ENCODE measurements at places on chromosomes 3 and 15.

DNA sequence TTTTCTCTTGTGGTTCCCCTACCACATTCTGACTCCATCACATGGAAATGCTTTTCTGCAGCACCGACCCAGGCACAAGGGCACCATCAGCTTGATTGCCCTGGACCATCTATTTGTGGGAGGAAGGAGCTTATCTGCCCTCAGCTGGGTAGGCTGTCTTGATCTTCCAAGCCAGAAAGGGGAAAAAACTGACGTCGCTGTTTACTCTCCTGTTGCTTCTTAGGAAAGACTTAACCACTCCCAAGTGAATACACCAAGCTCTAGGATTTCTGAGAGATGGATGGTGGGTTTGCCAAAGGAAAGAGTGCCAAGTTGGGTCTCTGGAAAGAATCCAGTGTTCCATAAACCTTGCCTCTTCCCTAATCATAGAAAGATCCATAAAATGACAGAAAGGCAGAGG is 4.0 kb downstream of the TNFAIP8L3 start:
- DNase-seq, result no peak

- DNase-seq, result no peak
Observed at GRCh38 chr3:193030276-193030675, 112.6 kb upstream of the MB21D2 start.

- DNase-seq, result no peak
Observed at GRCh38 chr3:42688016-42688415, 2.7 kb downstream of the KLHL40 start.

- DNase-seq, result no peak
Observed at GRCh38 chr3:29354894-29355293, 74.0 kb downstream of the RBMS3 start.

- no peak for DNase-seq
Observed at GRCh38 chr15:35603301-35603700, 57.3 kb upstream of the DPH6 start.

GRCh38 chr3:46398186-46398955 is 8.5 kb downstream of the CCR5AS start:
- no peak for DNase-seq
